ENCODE measurements at places on chromosomes 1 and 21.

DNA sequence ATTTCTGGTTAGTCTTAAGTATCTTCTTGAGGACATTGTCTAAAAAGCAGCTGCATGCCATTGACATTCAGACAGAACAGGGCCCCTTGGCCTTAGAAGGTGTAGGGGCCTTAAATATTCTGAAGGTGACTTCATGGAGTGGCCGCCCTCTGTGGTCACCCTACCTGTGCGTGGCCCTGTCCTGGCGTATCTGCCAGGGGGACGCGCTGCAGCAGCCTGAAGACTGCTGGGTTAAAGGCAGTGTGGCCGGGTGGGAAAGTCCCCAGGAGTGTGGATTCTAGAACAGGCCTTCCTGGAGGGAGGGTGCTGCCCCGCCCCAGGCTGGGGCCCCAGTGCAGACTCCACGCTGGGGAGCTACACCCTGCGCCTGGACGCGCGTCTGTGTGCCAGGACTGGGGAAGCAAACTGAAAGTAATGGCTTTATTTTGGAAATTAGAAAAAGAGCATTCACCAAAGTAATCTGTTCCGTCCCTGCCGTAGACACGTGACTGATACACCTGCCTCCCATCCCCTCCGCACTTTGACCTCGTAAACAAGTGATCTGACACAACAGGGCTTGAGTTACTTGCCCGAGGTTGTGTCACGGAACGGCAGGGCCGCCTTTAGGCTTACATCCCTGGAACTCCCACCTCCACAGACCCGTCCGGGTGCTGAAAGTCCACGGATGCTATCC lies 1.8 kb downstream of the AGPAT3 start:
- DNase-seq: peak; percentile 68

- DNase-seq: no peak
Observed at GRCh38 chr1:150072959-150073358, 5.4 kb downstream of the VPS45 start.

DNA sequence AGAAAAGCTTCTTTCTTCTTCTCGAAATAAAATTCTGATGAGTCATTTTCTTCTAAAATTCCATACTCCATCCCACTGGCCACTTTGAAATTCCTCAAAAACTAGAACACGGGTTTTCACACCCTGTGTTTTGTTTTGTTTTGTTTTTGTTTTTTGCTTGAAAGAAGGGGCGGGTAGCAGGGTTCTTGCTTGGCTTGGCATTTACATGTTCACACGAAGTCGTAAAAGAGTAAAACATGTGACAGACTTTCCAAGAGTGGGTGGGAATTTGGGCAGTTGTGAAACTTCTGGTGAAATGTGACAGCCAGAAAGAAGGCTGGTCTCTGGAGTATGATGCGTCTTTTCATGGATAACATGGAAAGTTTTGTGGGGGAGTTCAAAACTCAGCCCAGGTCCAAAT lies 47.1 kb upstream of the FMN2 start:
- DNase-seq: no peak

DNA sequence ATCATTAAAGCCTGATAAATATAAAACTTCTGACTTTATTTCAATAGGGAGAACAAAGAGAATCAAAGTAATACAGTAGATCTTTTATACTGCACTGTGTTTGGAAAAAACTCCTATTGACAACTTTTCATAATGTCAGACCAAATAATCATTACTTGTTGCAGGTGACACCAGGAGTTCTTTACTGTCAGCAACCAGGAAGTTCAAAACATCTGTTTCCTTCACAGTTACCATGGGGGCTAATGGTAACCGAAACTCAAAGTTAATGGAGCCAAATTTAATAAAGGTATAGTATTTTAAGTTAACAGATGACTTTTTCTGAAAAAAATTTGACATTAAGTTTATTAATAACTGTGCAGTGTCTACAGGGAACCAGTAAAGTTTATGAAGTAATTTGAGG lies 10.6 kb downstream of the EFCAB7 start:
- no peak for DNase-seq

DNA sequence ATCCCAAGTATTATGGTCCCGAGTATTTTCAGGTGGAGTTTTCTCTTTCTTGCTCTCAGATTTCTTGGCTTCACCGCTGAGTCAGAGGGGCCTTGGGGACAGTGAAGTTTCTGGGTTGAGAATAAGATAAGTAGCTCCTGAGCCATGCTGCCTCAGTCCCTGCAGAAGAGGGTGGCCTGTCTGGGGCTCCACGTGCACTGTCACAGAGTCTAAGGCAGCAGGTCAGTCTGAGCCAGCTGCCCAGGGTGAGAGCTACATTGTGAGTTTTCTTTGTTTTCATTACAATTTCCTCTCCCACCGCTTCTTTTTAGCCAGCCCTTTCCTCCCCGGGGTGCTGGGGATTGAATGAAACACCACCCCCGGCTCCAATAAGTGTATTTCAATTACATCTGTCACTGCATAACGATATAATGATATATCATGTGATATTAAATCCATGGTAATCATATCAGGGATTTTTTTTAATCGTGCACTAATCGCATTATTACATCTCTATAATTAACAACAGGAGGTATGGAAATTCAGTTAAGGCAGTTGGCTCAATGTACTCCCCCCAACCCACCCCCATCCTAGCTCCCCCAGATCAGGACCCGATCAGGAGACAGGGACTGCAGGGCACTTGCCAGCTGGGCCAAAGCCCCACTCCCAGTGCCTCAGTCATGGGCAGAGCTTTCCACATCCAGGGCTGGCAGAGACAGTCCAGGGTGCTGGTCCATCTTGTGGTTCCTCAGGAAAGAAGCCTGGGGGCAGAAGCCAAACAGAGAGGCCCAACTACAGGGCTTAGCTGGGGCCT lies 43.7 kb downstream of the DMAP1 start:
- DNase-seq: no peak

DNA sequence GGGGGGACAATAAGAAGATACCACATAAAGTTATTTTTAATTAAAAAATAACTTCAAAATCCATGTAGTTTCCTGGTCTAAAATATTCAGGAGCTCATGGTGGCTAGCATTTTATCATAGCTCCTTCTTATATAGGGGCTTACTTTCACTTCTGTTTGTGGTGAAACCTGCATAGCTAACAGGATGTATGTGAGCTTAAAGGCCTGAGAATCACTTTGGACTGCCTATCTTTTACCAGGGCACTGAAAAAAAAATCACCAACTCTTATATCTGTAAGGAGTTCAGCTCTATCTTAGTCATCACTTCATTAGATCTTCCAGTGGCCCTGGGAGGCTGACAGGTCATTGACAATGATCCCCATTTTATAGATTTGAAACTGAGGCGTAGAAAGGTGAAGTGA lies 21.3 kb downstream of the UROD start:
- no peak for DNase-seq

DNA sequence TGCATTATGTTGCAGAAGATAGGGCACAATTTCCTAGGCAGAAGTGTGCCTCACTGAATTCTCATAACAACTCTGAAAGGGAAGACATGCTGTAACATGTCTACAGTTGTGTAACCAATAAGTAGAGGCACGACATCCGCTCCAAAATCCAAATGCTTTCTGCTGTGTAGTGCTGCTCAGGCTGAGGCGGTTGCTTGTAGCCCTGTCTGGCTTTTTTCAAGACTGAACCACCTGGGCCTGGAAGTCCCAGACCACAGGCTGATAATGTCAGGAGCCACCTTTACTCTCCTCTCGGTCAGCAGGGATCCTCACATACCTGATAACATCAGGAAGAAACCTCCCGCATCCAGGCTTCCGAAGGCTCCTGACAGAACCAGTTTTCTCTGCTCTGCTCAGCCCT lies 10.9 kb downstream of the AKNAD1 start:
- no peak for DNase-seq

GRCh38 chr1:107549152-107549810 lies 408.4 kb downstream of the NTNG1 start:
- no peak for DNase-seq

GRCh38 chr1:206674745-206675175 lies 9.9 kb upstream of the MAPKAPK2 start:
- DNase-seq: no peak

GRCh38 chr21:41011098-41011731 lies 156.7 kb upstream of the BACE2 start:
- no peak for DNase-seq

DNA sequence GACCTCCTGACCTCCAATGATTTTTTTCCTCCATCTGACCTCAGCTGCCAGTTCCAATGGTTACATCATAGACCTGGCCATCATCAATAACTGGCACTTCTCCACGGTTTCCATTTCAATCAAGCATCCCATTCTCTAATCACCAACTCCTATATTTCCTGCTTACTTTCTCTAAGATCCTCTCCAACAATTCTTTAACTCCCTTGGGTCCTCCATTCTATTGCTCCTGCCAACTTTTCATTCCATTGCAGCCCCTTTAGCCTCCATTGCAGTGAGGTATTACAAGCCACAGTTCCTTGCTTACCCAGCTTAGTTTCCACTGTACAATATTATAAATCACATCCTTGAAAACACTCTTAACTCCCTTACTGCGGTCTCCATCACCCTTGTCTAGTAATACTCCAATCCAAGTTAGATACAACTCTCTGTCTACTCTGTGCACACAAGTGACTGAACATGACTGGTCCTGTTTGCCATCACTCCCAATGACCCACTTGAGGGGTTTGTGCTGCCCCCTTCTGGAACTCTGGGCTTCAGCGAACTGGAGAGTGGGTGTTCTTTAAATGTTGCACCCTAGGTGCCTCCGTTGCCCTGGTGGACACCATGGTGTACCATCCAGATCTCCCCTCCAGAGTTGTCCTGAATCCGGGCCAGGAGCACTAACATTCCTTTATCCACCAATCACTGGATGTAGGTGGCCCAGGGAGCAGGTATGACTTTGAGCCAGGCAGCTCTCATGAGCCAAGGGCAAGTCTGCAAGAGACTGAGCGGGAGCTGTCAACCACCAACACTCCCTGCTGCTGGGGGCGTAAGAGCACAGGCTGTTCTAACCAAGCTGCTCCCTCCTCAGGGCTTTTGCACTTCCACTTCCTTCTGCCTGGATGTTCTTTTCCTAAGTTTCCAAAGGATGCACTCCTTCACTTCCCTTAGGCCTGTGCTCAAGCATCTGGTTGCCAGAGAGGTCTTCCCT lies 3.7 kb upstream of the FNDC7 start:
- DNase-seq: peak; percentile 77

DNA sequence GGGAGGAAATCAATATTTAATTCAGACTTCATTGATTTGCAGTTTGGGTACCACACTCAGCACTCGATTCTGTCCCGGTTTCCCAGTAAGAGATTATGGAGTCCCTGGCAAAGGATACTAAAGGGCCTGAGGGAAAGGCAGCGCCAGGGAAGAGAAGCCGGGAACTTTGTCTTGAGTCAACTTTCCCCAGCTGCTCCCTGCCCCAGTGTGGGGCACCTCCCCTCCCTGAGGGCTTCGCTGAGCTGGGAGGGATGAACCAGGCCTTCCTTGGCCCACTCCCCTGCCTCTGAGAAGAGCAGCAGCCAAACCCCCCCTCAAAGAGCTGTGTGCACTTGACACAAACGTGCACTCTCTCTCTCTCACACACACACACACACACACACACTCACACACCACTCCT lies 32.6 kb downstream of the OPTC start:
- DNase-seq: no peak

DNA sequence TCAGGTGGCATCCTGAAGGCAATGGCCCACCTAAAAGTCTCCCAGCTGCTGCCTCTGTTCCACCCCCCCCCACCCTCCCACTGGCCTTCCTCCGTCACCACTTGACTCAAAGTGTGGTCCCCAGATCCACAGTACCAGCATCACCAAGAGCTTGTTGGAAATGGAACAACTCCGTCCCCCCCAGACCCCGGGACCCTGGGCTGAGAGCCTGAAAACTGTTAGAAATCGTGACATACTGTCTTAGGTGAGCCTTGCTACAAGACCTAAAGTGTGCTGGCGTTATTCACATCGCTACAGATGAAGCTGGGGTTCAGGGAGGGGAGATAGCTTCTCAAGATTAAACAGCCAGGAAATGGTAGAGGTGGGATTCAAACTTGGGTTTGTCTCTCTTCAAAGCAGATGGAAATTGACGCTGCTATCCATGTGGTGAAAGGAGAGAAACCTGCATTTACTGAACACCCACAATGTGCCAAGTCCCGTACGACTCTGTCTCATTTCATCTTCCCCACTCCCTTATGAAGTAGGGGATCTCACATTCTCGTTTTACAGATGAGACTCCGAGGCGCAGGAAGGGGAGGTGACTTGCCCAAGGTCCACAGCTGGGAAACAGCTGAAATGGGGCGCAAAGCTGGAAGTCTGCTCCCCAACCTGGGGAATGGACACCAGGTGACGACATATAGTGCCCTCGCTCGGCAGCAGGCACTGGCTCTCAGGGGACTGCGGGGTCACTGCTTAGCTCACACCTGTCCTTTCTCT lies 52.8 kb upstream of the IFFO2 start:
- peak; percentile 29 for DNase-seq
